ENCODE measurements at places on chromosomes 11 and 22.

GRCh38 chr11:90178751-90179150 is 44.1 kb downstream of the CHORDC1 start:
- DNase-seq, result no peak

GRCh38 chr22:25795478-25795877 is 53.5 kb downstream of the MYO18B start:
- no peak for DNase-seq

DNA sequence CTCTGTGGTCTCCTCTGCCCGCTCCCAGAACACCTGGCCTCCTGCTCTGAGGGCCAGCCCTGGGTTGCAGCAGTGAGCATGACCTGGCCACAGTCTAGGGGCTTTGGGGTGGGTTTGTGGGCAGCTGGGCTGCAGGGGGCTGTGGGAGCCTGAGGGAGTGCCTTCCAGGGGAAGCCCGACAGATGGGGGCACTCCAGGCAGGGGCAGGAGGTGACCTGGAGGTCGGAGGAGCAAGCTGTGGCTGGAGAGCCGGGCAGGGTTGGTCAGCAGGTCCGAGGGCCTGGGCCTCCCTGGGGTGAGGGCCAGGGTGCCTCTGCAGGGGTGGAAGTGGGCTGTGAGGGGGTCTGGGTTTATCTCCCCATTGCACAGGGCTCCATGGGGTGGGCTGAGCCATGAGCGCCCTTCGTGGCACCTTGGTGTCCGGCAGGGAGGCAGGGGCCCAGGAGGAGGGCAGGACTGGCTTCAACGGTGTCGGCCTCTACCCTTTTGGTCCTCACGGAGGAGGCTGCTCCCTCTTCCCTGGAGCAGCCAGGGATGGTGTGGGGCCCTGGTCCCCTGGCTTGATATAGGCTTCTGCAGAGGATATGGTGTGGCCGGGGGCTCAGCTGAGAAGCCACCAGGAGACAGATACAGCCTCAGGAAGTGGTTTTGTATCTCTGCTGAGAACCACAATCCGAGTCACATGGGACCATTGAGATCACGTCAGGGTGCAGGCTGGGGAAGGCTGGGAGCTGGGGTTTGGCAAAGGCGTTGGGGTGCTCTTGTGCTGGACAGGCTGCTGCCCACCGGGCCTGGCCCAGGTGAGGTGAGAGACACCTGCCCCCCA is 22.3 kb downstream of the KCNQ1 start:
- DNase-seq, result no peak

DNA sequence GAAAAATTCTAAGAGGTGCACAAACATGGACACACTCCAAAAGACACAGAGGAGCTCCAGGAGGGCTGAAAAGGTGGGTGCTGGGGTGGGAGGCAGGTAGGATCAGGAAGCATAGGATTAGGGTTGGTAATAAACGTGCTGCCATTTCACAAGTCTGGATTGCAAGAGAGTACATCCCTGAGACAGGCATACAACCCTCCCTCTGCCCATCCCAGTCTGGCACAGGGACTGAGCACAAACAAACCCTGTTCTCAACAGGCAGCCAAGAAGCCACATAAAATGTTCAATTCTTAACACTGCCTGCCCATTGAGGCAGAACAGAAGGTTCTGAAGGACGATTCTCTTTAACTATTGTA is 18.5 kb downstream of the SLC35F2 start:
- DNase-seq, result no peak

DNA sequence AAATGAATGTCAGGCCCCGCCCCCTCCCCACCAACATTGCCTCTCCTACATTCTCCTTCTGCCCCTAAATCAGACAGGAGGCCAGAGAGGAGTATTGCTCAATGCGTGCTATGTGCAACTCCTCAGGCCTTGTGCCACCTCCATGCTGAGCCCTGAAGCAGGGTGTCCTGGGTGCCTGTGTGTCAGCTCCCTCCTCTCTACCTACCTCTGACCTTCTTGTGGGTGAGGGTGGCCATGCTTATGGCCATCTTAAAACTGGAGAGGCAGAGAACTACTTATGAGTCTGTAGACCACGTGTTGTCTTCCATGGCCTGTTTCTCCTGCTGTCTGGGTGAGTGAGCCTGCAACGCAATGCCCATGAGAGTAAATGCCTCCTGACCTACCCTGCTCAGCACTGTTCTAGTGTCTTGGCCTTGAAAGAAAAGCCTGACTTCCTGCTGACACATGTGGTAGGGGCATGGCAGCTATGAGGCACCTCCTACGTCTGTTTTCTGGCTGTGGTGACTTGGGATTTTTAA is 10.5 kb downstream of the MCAM start:
- DNase-seq, result no peak

GRCh38 chr11:134050541-134051383 is 18.1 kb upstream of the JAM3 start:
- no peak for DNase-seq

DNA sequence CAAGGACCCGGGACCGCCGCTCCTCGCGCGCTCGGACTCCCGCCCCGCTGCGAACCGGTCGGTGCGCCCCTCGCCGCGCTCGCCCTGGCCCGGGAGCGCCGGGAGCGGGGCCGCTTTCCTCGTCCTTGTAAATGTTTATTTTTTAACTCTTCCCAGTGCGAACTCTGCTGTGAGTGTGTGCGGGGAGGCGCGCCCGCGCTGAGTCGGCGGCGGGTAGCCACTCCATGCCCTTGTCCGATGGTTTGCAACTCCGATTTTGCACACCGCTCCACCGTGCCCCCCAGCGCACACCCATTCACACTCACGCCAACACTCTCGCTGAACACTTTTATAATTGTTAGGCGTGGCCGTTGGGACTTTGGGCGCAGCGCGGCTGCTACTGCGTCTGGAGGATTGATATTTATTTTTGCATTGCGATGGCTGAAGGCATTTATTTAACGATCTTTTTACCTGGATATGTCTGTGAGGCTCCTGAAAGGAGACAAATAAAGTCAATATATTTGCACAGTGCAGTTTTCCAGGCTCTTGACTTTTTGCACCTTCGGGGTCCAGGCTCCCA is 1.0 kb downstream of the C11orf96 start:
- no peak for DNase-seq

DNA sequence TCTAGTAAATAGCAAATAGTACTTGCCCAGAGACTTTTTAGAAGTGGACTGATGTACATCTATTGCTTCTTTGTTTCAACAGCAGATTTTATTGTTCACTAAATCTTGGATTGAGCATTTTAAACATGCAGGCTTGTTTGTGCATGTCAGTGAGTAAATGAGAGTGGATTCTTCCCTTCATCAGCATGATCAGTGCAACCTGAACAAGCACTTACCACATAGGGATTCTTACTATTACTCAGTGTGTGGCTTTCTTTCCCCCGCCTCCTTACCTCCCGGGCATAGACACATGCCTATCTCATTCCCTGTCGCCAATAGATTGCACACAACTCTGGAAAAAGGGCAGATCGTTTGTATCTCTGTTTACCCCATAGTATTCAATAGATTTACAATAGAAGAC is 197.5 kb downstream of the C11orf87 start:
- DNase-seq, result no peak

DNA sequence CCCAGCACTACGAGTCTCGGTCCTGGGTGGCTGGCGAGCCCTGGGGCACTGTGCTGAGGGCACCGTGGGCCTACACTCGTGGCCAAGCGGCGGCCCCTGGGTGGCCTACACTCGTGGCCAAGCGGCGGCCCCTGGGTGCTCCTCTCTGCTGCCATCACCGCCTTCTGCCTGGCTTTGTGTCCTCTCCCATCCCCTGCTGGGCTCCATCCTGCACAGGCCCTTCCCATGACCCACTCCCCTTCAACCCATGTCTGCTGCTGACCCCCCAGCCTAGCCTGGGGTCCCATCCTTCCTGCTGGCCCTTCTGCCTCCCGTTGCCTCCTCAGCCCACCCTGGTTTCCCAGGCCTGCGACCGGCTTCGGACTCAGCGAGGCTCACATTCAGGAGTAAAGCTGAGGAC is 87.4 kb upstream of the CLDN5 start:
- no peak for DNase-seq

GRCh38 chr11:118625036-118625690 is 17.7 kb downstream of the PHLDB1 start:
- DNase-seq, result no peak

DNA sequence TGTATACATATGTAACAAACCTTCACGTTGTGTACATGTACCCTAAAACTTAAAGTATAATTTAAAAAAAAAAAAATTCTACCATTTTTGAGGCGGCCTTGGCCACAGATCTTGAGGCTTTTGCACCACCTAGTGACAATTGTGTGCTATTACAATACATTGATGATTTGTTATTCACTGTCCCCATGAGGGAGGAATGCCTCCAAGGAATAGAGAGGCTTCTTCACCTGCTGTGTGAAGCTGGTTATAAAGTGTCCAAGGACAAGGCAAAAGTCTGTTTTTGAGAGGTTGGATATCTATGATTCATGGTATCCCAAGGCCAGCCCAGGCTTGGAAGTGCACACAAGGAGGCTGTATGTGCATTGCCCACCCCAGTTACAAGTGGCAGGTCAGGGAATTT is 30.7 kb downstream of the SLC22A25 start:
- DNase-seq, result no peak

DNA sequence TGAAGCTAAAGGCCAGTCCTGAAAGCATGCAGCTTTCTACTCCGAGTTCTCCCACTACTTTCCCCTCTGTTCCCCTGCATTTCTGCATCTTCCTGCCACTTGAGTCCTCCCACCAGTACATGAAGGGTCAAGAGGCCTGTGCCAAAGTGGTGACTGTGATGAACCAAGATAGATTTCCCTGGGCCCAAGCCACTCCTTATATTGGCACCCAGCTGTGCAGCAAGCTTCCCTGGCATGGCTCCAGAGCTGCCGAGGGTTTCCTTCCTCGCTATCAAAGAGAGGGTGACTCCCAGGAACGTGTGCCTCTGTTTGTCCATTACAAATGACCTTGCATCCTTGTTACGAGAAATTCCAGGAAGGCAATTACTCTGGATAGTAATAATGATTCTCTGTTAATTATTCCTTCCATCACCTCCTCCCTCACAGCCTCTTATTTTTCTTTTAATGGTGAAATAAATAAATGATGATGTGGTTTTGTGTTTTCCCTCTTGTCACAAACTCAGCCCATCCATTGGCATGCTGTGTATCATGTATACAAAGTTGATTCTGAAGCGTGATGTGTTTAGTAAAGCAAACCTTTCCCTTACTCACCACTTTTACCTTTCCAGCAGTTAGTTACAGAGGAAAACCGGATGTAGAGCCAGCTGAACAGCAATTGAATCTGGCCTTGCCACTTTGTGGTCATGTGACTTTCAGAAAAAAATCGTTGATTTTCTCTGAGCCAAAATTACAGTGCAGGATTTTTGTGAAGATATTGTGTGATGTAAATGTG is 8.3 kb downstream of the SRSF8 start:
- no peak for DNase-seq

- DNase-seq, result no peak
Measured at GRCh38 chr22:48396785-48397530, 1430.7 kb downstream of the BRD1 start.

GRCh38 chr11:45994371-45995341 is 72.2 kb downstream of the LARGE2 start:
- DNase-seq, result no peak

GRCh38 chr11:78314762-78315161 is 102.9 kb downstream of the GAB2 start:
- no peak for DNase-seq

DNA sequence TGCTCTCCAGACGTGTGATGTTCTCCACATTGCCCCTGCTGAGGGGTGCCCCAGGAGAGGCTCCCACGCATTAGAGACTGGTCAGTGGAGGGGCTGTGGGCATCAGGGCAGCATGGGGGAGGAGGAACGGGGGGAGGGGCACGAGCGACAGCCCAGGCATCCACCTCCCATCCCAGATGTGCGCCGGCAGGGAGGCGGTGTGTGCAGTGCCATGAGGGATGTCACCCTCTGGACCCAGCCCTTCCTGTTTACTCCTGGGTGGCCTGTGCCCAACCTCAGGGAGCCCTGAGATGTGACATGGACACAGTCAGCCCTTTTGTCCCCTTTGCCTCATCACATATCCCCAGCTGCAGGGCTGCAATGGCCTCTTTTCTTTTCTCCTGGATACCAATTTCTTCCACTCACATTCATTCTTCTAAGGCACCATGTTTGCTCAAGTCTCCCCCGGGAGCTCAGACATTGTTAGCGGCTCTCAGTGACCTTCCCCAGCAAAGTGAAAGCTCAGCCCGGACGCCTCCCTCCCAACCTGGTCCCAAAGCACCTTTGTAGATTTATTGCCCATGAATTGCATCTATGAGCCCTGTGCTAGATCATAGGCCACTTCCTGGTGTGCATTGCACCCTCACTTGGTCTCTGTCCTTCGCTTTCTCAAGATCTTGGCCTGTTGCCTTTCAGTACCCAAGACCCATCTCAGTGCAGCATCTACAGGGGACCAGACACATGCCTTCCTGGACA is 150.6 kb downstream of the CEP164 start:
- no peak for DNase-seq

- no peak for DNase-seq
Measured at GRCh38 chr11:120707098-120707497, 195.6 kb downstream of the GRIK4 start.

GRCh38 chr22:43887391-43887790 is 4.4 kb downstream of the PNPLA5 start:
- no peak for DNase-seq

DNA sequence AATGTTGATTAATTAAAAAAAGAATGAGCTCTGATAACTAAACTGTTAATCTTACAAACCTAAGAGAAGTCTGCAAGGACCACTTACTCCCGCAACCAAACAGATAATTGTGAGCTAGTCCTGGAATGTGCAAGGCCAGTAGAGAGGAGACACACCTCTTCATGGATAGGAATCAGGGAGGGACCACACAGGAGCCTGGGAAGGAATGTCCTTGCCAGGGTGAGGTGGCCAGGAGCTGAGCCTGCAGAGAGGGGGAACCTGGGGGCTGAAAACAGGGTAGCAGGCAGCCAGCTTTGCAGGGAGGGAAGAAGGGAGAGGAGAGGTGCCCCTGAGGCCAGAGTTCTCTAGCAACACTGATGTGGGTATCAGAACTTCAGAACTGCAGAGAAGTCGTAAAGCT is 9.4 kb upstream of the NLRP10 start:
- DNase-seq, result no peak

DNA sequence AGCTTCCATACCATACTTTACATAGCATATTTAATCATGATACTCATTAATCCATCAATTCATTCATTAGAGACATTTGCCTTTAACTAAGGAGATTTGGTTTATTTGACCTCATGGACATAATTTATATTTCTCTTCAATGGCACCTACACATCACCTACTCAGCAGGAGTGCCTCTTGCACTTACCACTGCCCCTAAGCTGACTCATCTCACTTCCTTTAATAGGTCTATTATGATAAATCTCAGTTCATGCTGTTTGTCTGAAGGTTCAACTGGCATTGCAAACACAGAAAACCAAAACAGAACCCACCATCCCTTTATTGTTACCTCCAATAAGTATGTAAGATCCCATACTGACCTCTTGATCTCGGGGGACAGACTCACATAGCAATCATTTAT is 186.7 kb downstream of the LUZP2 start:
- no peak for DNase-seq

DNA sequence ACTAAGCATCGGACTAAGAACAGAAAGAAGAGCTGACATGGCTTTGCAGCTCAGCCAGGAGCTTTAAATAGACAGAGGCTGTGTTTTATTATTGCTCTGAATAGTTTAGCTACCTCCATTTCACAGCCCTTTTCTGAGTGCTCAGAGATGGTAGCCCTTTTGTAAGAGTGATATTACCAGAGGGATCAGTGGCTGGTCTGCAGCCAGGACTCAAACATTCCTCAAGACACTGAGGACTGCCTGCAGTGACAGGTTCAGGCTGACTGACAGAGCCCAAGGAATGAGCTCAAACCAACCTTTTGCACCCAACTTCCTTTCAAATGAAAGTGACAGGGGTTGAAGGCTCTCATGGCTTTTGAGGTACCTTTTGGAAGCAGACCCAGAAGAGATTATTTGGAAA is 189.0 kb downstream of the DDX10 start:
- no peak for DNase-seq

- no peak for DNase-seq
Measured at GRCh38 chr22:48371391-48371790, 1456.3 kb downstream of the BRD1 start.
